ENCODE measurements at places on chromosomes 2 and 18. TPM values are rescaled to one million over a fixed set of nuclear protein-coding genes. Genes with fewer than 3 reads are reported as not detected.

CRACDL gene
- 0.13 TPM for total RNA-seq

ACVR1 gene
- 22.7 TPM for total RNA-seq

FBXO36 gene
- total RNA-seq: 0.67 TPM

VIT gene
- not detected for total RNA-seq

RNF125 gene
- total RNA-seq: 16.1 TPM

ACVR1C gene
- total RNA-seq: 2.8 TPM

GREB1 gene
- total RNA-seq: 1.0 TPM

DNA sequence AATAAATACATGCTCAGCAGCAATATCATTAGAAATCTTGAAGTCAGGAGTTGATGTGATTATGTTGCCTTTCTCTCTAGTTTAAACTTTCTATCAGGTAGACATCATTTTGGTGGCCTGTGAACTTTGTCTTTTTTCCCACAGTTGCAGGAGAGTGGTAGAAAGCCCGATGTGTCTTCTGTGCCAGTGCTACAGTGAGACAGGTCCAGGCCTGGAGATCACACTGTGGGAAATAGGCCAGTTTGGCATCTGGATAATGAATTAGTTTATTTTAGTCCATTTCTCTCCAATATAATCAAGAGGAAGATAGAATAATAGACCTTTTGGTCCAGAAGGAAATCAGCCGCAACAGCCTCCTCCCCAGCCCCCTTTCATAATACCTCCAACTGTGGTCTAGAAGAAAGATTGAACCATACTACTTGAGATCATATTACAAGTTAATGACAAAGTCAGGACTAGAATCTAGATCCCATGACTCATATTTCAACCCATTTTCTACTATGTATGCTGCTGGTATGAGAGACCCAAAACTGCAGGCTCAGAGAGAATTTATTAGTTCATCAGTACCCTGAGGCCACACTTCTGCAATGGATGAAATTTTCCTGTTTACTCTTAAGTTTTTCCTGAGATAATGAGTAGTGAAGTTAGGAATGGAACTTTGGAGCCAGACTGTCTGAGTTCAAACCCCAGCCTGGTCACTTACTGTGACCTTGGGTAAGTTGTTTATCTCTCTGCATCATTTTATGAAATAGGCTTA lies 20.6 kb downstream of the KCMF1 start:
- ATAC-seq: peak; percentile 71

GRCh38 chr2:134261398-134262131 lies 7.7 kb downstream of the MGAT5 start:
- ATAC-seq: peak; percentile 70

DNA sequence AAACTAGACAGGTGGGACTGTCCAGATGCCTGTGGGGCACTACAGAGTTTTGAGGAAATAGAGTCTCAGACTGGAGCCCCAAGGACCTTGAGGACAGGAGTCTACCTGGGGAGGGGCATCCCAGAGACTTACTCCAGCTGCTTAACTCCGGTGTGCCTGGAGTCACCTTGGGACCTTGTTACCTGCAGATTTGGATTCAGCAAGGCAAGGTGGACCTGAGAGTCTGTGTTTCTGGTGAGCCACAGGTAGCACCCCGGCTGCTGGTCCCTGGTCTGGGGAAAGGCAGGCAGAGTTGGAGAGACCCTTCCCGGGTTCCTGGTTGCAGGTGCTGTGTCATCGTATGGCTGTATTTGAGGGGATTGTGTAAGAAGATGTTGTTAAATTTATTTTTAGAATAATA lies 102.4 kb downstream of the AGAP1 start:
- ATAC-seq: no peak

DNA sequence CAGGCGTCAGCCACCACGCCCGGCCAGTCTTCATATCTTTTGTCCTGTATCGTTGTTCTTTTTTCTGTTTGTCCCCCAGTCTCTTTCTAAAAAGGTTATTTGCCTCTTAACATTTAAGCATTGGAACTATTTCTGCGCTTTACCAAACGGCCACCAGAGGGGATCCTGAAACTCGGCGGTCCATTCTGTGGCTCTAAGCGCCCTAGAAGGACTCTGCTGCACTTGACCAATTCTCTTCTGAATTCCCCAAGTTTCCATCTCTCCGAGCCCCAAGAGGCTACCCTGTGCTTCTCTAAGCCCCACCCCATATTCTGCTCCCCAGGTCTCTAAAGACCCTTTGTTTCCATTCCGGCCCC lies 33.1 kb upstream of the REG3G start:
- ATAC-seq: no peak

DNA sequence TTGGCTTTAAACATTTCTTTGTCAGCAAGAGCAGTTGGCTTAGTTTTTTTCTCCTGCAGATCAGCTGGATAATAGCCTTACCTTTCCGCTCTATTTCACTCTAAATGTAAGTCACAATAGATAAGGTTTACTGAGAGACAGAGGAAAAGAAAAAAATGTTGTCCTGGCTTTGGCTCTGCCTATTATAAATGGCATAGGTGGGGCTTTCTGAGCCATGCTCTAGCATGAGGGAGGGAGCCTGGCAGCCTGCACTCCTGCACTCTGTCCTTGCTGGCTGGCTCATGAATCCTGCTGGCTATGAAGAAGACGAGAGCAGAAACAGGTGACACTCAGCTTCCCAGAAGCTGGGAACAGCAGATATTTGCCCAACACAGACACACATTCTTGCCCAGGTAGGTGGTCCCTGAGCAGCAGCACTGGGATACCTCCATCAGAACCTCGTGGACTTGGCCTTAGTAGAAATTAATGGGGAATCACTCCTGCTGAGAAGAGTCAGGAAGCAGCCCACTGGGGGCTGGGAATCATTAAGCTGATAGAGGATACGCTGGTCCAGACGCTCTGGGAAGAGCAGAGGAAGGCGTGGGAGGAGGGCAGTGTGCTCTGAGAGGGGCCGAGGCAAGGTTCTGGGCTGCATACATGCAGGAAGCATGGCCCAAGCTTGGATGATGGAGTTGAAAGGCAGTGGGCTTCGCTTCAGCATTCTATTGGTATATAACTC lies 514.4 kb upstream of the HS6ST1 start:
- no peak for ATAC-seq

- ATAC-seq: no peak
Observed at GRCh38 chr18:49866680-49867079, 53.3 kb upstream of the ACAA2 start.

DNA sequence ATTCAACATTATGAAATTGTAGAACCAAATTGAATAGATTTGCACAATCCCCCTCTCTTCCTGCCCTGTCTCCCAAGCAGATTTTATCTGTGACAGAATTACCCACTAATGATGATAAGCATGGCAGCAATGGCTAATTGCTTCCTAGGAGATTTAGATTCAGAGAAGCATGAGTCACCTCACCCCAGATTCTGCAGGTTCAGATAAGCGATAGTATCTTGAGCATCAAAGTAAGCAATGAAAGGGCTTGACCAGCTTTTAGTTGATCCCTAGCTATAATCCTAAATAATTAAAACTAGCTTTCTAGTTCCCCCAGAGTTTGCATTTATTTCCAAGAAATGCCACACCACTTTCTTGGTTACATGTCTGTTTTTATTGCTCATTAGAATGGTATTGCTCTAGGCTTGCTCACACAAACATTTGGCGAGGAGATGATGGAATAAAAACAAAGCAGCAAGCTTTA lies 204.3 kb downstream of the GULP1 start:
- ATAC-seq: no peak

GRCh38 chr2:208607694-208608093 lies 201.1 kb downstream of the PTH2R start:
- ATAC-seq: no peak

DNA sequence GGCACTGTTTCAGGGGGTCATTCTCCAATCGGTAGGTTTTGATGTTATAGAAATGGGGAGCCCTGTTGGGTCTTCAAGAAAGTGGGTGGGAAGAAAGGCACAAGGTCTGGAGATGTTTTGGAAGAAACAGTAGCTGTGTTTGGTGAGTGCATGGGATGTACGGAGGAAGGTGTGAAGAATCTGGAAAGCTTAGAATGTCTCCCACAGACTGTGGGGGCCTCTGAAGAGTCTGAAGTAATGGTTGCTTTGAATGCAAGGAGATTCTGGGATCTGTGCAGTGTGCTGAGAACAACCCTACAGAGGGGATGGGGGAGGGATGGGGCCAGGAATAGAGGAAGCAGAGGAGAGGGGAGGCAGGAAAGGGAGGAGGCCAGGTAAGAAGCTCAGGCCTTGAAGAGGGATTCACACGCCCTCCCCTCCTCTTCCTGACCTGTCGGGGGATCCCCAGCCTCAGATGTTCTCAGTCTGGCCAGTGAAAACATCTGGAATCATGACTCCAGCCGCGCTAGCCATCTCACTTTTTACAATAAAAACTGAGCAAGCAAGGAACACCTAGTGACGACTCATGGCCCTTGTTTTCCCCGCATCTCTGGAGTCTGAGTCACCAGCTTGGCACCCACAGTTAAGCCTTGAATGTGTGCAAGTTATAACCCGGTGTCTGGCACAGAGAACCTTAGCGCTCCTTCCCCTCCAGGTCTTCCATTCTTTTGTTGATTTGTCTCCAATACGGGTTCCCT lies 74.2 kb downstream of the SH3BP4 start:
- ATAC-seq: no peak

- ATAC-seq: no peak
Observed at GRCh38 chr18:6370410-6370809, 44.3 kb downstream of the L3MBTL4 start.

DNA sequence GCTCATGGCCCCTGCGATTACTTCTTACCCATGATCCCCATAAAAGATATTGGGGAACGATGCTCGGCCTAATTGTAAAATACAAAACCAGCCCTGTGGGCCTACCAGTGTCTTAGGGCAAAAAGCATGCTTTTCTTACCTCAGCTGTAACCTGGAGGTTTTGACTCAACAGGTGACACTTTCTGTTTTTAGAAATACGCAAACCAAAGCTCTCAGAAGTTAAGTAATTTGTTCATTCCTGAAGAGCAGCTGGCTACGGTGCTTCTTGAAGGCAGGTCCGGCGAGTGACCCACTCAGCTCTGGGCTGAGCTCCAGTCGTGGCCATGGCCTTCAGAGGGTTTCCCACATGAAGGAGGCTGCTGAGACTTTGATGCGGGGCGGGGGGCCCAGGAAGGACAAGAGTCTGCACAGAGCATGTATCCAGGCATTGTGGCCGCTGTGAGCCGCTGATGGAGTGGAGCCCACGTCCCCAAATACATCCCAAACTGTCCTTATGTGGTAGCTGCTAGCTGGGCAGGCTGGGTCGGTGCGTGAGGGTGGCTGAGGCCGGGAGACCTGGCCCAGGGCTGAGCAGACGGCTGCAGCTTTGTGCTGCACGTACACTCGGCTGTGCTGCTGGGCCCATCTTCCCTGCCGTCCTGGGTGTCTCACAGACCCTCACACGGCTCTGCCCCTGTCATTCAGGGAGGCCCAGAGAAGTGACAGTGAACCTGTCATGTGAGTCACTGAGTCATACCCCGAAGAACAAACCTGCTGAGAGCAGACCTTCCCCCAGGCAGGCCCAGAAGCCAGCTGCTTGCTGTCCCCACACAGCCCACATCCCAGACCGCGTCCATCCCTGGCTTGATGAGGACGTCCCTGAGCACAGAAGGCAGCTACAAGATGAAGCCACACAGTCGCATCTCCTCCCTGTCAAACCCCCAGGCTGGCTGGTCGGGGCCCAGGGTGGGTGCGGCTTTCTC lies 34.1 kb downstream of the ITGB1BP1 start:
- no peak for ATAC-seq

- ATAC-seq: no peak
Observed at GRCh38 chr2:39772812-39773152, 6.3 kb downstream of the THUMPD2 start.

DNA sequence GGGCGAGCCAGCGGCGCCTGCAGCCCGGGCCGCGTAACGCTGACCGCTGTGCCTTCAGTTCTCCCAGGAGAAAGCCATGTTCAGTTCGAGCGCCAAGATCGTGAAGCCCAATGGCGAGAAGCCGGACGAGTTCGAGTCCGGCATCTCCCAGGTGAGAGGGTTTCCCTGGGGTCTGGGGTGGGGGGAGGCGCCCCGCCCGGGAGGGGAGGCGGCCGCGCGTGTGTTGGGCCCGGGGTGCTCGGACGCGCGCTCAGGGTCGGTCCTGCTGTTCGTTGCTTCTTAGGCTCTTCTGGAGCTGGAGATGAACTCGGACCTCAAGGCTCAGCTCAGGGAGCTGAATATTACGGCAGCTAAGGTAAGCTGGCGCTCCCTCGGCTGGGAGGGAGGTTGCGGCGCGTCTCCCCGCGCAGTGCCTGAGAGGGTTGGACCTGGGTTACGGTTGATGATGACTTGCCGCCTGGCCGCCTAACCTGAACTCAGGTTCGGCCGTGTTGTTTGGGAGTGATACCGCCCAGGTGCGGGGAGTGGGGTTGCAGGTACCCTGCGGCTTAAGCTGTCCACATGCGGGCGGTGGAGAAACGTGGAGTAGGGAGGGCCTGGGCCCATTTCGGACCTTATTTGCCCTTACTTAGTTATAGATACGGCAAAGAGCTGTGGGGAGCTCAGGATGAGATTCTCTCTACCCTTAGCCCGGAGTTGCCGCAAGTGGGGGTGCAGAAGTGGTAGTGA lies 638 bp downstream of the RPS7 start:
- ATAC-seq: peak; percentile 56

GRCh38 chr2:108266218-108266617 lies 22.5 kb upstream of the SULT1C2 start:
- ATAC-seq: no peak

- ATAC-seq: no peak
Observed at GRCh38 chr18:67145586-67146292, 370.8 kb downstream of the DSEL start.

DNA sequence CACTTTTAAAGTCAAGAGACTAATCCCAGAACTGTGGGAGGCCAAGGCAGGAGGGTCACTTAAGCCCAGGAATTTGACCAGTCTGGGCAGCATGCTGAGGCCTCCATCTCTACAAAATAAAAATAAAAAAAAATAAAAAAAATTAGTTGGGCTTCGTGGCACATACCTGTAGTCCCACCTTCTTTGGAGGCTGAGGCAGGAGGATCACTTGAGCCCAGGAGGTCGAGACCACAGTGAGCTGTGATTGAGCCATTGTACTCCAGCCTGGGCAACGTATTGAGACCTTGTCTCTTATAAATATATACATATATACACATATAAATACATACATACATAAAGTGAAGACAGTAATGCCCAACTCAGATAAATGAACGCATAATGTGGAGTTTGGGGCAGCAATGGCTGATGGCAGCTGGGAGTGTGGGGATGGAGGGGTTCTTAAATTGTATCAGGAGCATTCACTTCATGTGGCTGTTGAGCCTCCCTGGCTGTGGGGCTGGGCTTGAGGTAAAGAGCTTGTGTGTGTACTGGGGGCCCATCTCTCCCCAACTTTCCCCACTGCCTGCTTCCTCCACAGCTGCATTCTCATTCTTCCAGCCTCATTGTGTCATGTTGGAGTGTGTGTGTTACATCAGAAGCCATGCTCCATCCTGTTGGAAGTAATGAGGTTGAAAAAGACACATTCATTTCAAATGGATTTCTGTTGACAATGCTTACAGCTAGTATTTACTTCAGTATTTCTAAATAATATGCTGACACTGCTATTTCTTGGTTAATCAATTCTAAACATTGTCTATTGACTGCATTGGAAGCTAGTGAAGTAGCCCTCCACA lies 96.5 kb upstream of the HS6ST1 start:
- ATAC-seq: no peak

Data from activated T-helper 17 cell treated with anti-CD3 and anti-CD28 coated beads, Interleukin-2, amount 50 U/mL, for 72 hours (primary cell).